ENCODE measurements at places on chromosomes 6 and 20.

DNA sequence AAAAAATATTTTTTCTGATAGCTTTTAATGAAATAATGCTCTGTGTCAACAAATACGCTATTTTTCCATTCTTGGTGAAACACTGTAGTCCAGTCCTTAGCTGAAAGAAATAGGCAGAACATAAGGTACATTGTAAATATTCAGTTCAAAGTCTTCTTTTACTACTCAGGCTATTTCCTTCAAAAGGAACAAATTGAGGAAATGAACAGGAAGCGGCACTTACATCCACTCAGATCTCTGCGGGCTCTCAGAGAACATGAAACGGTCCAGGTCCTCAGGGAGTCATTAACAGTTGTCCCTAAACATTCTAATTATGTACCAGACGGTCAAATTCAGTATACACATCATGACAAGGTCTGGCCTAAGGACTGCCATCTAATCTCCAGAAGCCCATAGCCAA lies 212.6 kb downstream of the KIF16B start:
- no peak for DNase-seq

DNA sequence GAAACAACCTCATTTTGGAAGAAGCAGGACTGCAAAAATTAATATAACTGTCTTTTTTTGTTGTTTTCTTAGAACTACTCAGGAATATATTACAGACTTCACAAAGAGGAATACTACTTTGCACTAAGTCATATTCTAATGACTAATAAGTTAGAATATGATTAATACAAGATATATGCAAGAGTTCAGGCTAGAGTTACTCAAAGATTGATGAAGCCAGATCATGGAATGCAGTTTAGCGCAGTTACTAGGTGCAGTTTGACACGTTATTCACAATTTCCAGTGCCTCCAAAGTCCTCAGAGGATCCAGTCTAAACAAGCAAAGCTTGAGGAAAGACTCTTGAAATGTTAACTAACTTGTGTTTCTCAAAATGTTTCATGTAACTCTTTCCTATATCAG lies 1.2 kb upstream of the MYCT1 start:
- DNase-seq = no peak

DNA sequence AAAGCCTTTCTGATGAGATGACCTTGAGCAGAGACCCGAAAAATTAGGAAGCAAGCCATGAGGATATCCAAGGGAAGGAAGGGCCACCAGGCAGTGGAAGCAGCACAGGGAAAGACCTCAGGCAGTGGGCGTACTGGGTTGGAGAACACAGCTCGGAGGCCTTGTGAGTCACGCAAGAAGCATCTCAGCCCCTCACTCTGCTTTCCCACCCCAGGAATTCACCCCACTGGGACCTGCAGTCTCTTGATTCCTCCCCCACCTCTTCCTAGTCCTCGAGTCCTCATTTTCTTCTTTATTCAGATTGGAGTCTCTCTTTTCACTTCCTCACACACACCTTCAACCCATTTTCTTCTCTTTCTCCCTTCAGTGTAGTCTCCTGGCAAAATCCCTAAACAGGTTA lies 27.0 kb downstream of the RPRD1B start:
- no peak for DNase-seq

DNA sequence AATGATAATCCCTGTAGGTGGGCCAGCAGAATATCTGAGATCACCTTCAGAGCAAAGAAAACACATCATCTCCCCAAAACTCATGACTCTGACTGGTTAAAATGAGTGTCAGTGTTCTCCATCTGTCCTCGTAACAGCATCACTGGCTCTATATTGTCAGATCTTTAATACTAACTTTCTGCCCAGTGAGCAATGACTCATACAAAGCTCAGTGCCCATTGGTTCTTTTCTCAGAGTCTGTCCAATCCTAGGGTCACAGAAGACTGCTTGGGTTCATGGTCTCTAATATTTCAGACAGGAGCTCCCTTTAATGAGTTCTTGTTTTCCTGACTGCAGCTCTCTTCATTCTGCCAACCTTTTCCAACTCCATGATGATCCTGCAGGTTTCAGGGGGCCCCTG lies 36.4 kb downstream of the HLA-DPB1 start:
- DNase-seq = no peak

DNA sequence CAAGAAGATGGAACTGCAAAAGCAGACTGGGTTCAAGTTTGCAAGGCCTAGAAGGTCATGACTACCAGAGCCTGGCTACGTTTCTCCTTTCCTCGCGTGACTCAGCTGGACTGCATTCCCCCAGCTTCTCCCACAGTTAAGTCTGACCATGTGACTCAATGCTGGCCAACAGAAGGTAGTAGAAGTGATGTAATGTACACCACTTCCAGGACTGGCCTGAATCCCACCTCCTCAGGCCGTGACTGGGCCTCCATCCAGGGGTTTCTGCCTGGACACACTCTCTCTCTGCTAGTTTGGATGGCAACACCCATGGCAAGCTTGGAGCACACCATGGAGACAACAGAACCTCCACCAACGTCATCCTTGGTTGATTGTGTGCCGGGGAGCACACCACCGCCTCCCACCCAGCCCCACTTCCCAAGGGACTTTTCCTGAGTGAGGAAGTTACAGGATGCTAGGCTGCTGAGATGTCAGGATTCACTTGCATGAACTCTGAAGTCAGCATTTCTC lies 112.0 kb upstream of the CDYL start:
- DNase-seq = no peak

- DNase-seq = no peak
Observed at GRCh38 chr6:106461084-106461483, 100.6 kb downstream of the CRYBG1 start.

DNA sequence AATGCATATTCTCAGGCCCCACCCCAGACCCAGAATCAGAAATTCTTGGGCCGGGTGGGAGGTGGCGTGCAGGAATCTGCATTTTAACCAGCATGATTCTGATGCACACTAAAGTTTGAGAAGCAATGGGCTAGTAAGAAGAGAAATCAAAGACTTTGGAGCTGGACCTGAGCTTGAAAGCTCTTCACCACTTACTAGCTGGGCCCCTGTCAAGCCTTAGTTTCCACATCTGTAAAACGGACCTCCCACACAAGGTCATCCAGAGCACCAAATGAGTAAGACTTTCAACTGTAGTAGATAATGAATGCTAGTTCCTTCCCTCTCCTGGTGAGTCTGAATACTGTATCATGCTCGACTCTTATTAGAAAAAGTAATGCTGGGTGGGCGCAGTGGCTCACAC lies 87.0 kb downstream of the TBC1D7 start:
- no peak for DNase-seq

Measured in stimulated activated CD4-positive, alpha-beta T cell treated with anti-CD3 and anti-CD28 coated beads, Interleukin-2, amount 100 ng/mL, for 24 hours (primary cell).